Upper lobe of right lung (tissue), 1 donor: ENCODE measurements at places on chromosomes 7 and 10.
A peak's percentile ranks its signal among the peaks of the same experiment; 100 is the strongest.

DNA sequence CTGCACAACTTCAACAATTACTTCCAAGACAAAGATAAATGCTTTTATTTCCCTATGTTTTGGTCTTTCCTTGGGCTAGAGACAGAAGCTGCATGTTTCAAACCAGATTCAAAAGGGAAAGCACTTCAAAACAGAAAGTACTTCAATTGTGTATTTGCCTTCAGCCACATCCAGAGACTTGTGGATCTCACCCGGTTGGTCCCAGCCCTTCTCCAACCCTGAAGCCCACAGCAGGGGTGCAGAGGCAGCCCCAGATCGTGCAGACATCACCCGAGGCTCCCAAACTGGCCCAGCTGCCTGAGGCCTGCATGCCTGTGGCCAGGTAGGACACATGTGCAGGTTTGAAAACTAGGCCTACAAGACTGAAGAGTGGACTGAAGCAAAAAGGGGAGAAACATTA lies 80.8 kb downstream of the ALOX5 start:
- no peak overlapping the region for H3K27ac ChIP-seq
- no peak overlapping the region for H3K4me3 ChIP-seq
- H3K36me3 ChIP-seq = peaks cover 28% of the 10 kb centered on the region
- no peaks in the 10 kb centered on the region for H3K27me3 ChIP-seq
- no peak for DNase-seq

- H3K36me3 ChIP-seq = no peaks in the 10 kb centered on the region
- H3K27ac ChIP-seq = peak overlapping the region; percentile 32
- H3K27me3 ChIP-seq = peaks cover 39% of the 10 kb centered on the region
- peak overlapping the region; percentile 52 for H3K4me3 ChIP-seq
- DNase-seq = peak; percentile 71
Observed at GRCh38 chr10:42754155-42755027, 28.2 kb upstream of the BMS1 start.

DNA sequence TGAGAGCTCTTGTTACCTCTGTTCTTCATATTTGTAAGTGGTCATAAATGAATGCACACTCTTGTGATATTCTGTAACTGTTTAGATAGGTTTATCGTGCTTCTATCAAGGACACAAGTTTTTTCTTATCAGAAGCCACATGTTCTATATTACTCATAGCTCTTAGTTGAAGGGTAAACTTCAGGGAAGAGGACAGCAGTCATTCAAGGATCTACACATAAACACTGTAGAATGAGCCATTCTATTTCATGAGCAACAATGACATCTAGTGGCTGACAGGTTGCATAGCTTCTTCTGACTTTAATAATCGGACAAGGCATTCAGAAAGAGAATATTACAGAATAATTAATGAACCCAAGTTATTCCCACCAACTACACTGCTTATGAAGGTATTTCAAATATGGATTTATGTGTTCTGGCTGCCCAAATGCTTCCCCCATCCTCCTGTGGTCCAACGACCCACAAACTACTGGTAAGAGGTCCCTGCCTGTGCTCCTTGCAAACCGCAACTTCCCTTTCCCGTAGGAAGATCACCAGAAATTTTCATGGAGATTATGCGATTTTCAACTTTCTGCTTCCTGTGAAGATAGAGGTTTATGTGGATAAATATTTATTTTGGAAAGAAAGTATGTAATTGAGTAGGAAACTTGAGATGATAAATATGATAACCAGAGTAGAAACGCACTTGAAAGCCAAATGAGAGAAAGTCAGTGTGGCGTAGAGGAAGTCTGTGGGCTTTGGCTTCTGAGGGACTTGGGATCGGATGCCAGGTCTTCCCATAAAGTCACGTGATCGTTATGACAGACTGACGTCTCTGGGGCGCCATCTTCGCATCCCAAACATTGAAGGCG lies 16.8 kb upstream of the ABCB5 start:
- no peaks in the 10 kb centered on the region for H3K36me3 ChIP-seq
- H3K27ac ChIP-seq = no peak overlapping the region
- DNase-seq = no peak

GRCh38 chr10:127413326-127413725 lies 135.8 kb upstream of the NPS start:
- H3K4me3 ChIP-seq = no peak overlapping the region
- H3K27me3 ChIP-seq = no peaks in the 10 kb centered on the region
- H3K4me1 ChIP-seq = peaks cover under 1% of the 10 kb centered on the region
- no peaks in the 10 kb centered on the region for H3K36me3 ChIP-seq

- no peak for DNase-seq
- H3K4me3 ChIP-seq = no peak overlapping the region
Observed at GRCh38 chr7:4168041-4168440, 514.1 kb upstream of the FOXK1 start.

DNA sequence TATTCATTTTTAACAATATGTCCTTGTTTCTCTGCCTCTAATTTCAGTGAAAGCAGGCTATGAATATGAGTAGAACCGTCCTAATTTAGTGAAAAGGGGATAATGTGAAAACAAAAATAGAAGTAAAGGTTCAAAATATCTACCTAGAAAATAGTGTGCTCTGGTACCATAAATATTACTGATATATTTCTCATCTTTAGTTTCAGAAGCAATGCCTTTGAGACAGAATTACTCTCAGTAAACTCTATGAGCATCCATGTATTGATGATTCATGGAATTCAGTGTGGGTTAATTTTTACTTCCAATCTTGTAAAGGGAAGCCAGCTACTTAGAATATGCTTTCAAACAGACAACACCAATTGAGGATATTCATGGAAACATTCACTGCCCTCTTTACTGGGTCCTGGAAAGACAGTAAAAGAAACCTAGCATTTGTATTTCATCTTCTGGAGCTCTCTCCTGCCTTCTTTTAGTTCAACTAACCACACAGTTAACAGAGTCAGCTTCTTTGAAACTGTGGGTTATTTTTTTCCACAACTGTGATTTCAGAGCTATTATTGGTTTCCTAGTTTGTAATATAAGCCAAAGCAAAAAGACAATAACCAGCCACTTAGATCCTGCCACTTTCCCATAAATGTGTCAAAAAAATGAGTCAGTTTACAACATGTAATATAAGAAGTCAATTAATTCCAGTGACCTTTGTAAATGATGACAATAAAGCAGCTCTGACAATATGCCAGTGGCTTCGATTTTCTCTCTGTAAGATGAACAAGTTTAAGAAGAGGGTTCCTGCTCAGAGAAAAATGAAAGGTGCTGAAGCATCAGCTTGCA lies 1.7 kb downstream of the LRRN3 start:
- H3K27me3 ChIP-seq = no peaks in the 10 kb centered on the region
- no peaks in the 10 kb centered on the region for H3K4me1 ChIP-seq
- DNase-seq = no peak
- H3K4me3 ChIP-seq = peak overlapping the region; percentile 42

GRCh38 chr7:117064688-117065087 lies 111.4 kb downstream of the ST7 start:
- H3K36me3 ChIP-seq = no peaks in the 10 kb centered on the region
- H3K4me1 ChIP-seq = peaks cover 16% of the 10 kb centered on the region
- no peaks in the 10 kb centered on the region for H3K27me3 ChIP-seq
- no peak overlapping the region for H3K4me3 ChIP-seq
- H3K27ac ChIP-seq = no peak overlapping the region

- H3K4me3 ChIP-seq = no peak overlapping the region
- H3K27ac ChIP-seq = no peak overlapping the region
- DNase-seq = peak; percentile 64
- no peaks in the 10 kb centered on the region for H3K36me3 ChIP-seq
- no peaks in the 10 kb centered on the region for H3K4me1 ChIP-seq
Observed at GRCh38 chr7:82566752-82567151, 123.2 kb upstream of the CACNA2D1 start.
